ENCODE measurements at places on chromosomes 1 and 21.

- peak; percentile 95 for DNase-seq
Observed at GRCh38 chr21:29299916-29300806, 1.4 kb downstream of the BACH1 start.

DNA sequence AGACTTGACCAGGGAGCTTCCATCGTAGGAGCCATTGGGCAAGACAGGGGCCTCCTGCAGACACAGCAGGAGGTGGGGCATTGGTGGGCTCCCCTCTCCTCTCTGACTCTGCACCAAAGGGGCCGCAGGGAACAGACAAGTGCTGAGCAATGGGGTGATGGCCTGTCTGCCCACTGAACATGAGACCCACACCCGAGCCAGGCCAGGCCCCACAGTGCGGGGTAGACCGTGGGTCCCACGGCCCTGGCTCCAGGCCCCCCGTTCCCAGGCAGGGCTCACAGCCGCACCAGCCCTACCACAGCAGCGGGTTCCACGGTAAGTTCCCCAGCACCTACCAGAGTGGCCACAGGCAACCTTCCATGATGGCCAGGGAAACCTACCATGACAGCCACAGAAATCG lies 45.9 kb downstream of the CHD5 start:
- no peak for DNase-seq

GRCh38 chr1:184150776-184151531 lies 99.4 kb downstream of the TSEN15 start:
- DNase-seq, result peak; percentile 37

GRCh38 chr1:42037161-42037560 lies 116.0 kb upstream of the GUCA2B start:
- no peak for DNase-seq

DNA sequence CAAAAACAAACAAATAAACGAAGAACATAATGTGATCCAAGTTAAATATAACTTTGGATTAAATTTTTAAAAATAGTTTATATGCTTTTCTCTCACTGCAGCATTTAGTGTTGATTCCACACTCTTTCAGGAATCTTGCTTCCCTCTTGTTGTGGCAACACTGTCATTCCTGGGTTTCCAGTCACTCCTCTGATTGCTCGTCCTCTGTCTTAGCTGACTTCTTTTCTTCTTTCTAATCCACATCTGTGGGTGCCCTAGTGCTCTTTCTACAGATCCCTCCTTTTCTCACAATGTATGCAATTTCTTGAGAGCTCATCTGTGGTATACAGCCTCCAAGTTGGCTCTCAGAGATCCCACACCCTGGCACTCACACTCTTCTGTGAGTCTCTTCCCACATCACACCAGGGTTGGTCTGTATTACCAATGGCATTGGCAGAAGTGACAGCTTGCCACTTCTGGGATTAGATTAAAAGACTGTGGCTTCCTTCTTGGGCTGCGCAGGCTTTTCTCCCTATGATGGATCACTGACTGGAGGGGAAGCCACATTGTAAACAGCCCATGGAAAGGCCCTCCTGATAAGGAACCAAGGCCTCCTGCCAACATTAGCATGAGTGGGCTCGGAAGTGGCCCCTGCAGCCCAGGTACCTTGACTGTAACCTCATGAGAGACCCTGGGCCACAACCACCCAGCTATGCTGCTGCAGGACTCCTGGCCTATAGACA lies 11.5 kb upstream of the MYOC start:
- no peak for DNase-seq

GRCh38 chr21:27362249-27362648 lies 395.4 kb upstream of the ADAMTS5 start:
- no peak for DNase-seq

GRCh38 chr21:39196310-39196709 lies 13.1 kb upstream of the PSMG1 start:
- DNase-seq, result no peak

- no peak for DNase-seq
Observed at GRCh38 chr21:42378418-42378817, 12.1 kb upstream of the TFF1 start.

DNA sequence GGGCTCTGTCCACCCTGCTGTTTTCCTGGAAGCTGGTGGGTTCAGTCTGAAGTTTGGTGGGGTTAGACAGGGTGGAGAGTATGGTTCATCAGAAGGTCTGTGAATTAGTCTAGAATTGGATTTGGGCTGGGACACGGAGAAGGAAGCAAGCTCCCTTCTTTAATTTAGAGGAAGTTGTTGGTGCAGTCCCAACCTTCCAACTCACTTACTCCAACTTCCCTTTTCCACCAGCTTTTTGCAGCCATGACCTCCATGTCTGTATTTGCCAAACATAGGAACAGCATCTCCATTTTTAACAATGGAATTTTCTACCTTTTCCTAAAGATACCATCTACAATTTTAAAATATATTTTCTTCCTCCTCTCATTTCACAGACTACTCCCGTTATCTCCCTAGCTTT lies 28.5 kb upstream of the PRELP start:
- no peak for DNase-seq

Data from iris pigment epithelial cell (primary cell).